ENCODE measurements at places on chromosomes 3 and 15.

- no peak for DNase-seq
Measured at GRCh38 chr3:38829404-38829803, 13.4 kb upstream of the SCN10A start.

DNA sequence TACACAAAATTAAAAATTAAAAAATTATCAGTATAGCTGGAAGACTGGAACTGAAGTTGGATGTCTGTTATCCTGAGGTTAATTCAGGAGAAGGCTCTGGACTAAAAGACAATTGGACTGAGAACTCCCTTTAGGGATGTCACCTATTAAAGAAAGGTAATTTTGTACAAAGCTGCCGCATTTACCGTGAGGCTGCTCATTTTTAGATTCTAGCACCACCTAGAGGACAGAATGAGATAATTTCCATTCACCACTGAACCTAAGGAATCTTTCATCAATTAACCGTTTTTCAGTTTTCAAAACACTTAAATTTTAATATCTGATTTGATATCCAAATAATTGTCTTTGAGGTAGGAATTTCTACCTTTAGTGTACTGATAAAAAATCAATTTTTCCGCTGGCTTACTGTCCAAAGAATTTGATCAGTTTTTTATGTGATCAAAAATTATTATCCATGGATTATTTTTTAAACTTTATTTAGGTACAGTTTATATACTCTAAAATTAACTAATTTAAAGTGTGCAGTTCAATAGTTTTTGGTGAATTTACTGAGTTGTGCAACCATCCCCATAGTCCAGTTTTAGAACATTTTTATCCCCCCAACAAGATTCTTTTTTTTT lies 106.7 kb upstream of the TNIK start:
- DNase-seq: no peak

GRCh38 chr3:3739330-3740060 lies 59.7 kb upstream of the LRRN1 start:
- DNase-seq: no peak

DNA sequence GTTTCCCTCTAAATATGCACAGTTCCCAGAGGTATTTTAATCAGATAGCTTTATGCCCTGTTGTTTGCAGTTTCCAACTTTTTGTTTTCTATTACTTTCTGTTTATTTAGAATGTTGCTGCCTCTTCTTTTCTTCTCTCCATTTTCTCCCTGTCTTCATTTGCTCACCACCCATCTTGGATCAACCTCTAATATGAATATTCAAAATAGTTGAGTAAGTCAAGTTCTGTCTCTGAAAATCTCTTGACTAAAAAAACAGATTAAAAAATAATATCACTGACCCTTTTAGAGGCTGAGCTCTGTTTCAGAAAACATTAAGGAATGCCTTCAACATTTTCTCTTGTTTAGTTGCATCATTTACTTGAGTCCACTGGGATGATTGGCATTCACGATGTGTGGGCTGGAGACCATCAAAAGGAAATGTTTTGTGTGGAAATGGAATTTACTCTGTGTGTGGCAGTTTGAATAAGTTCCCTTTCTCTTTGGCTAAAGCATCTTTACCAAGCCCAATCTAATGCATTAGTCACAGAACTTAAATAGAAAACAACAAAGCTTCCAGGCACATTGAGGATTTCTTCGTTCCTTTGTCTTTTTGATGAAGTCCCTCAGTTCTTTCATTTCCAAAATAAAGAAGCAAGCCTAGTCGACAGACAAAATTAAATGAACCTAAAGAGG lies 633.9 kb upstream of the TGFBR2 start:
- DNase-seq: no peak

DNA sequence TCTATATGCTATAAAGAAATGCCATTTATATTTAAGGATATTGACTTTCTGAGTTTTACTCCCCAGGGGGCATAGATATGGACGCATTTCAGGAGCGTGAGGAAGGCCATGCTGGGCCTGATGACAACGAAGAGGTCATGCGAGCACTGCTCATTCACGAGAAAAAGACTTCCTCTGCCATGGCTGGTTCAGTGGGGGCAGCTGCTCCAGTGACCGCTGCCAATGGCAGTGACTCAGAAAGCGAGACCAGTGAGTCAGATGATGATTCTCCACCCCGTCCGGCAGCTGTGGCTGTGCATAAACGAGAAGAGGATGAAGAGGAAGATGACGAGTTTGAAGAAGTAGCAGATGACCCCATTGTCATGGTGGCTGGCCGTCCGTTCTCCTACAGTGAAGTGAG lies 38.4 kb downstream of the GTF2E1 start:
- DNase-seq: no peak

- DNase-seq: no peak
Measured at GRCh38 chr3:100726706-100727105, 17.4 kb downstream of the TFG start.

GRCh38 chr3:140251678-140252077 lies 316.7 kb downstream of the CLSTN2 start:
- DNase-seq: peak; percentile 50

DNA sequence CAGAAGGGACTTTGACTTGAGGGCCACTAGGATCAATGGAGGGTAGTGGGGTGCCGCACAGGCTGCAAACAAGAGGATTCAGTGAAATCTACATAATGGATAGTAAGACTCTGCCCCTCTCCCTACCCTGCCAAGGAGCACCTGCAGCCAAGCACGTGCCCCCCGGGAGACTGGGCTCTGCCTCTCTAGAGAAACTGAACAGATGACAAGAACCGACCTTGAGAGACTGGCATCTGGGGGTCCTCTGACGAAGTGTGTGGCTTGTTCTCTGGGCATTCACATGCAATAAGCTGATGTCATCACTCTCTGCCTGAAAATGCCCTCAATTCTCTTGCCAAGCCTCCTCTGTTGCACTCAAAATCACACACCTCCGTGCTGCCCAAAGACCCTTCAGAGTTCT lies 132.3 kb downstream of the FAM43A start:
- no peak for DNase-seq

- peak; percentile 40 for DNase-seq
Measured at GRCh38 chr15:84982301-84982920, 755 bp downstream of the PDE8A start.

DNA sequence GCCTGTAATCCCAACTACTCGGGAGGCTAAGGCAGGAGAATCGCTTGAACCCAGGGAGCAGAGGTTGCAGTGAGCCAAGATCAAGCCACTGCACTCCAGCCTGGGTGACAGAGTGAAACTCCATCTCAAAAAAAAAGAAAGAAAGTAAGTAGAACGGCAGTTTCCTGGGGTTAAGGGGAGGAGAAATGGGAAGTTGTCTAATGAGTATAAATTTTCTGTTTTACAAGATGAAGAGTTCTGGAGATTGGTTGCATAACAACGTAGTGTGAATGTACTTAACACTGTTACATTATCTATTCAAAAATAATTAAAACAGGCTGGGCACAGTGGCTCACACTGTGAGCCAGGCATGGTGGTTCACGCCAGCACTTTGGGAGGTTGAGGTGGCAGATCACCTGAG lies 45.4 kb downstream of the GRK7 start:
- DNase-seq: no peak

DNA sequence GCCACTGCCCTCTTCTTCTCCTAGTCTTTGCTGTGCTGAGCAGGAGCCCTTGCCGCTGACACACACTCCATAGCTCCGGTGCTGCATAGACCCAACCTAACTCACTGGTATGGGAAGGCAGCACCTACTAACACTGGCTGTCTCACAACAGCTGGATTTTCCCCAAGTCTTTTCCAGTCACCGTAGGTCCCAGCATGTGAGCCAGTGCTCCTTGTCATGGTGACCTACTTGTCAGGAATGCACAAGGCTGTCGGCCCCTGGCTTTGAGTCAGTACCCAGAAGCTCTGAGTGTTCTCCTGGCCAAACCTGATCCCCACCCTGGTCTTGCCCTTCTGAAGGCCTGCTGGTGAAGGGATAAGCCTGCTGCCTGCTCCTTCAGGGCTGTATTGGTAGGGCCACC lies 25.7 kb downstream of the AMOTL2 start:
- no peak for DNase-seq

- DNase-seq: no peak
Measured at GRCh38 chr3:46097691-46098241, 70.5 kb upstream of the XCR1 start.

DNA sequence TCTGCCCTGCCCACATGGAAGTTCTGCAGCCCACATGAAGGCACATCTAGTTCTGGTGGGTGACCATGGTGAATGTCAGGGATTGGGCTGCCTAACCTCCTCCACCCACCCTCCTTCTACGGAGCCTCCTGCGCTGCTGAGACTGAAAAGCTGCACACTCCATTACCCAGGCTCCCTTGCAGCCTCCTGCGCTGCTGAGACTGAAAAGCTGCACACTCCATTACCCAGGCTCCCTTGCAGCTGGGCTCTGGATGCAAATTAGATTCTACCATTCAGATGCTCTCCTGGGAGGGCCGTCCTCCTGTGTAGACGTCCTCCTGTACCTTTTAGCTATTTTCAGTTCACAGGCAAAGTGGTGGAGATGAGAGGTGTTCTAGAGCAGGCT lies 32.1 kb downstream of the POMGNT2 start:
- DNase-seq: no peak

- DNase-seq: peak; percentile 11
Measured at GRCh38 chr3:52404391-52404790, 40.5 kb downstream of the SEMA3G start.

- DNase-seq: no peak
Measured at GRCh38 chr3:119643528-119643927, 16.9 kb downstream of the POPDC2 start.

- no peak for DNase-seq
Measured at GRCh38 chr15:92900731-92901071, 577 bp downstream of the CHD2 start.

- DNase-seq: no peak
Measured at GRCh38 chr15:52730173-52730572, 51.0 kb upstream of the ATOSA start.

- no peak for DNase-seq
Measured at GRCh38 chr15:38196076-38196475, 56.6 kb upstream of the SPRED1 start.

DNA sequence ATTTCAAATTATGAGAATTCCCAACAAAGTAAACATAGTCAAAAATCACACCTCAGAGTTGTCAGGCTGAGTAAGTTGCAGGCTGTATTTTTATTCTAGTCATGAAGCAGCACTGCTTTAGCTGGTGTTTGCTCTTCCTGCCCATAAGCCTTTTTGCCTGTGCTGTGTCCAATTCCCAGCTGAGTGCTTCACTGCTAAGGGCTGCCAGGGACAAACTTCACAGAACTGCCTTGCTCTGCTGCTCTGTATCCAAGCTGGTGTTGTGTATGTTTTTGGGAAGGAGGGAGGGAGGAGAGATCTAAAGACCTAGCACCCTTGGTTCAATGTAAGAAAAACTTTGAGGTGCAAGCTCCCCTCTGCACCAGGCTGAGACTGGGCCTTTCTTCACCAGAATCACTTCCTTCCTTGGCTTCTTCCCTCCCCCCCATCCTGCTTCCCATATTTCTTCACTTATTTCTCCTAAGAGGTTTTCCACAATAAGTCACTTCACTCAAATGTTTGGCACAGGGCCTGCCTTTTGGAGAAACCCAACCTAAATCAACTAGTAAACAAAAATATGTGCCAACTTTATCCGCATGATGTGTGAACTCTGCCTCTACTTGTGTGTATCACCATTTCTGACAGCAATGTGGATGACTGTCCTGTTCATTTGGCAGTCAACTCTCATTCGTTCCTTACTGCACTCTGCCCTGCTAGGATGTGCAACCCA lies 156.1 kb downstream of the TBL1XR1 start:
- peak; percentile 53 for DNase-seq

DNA sequence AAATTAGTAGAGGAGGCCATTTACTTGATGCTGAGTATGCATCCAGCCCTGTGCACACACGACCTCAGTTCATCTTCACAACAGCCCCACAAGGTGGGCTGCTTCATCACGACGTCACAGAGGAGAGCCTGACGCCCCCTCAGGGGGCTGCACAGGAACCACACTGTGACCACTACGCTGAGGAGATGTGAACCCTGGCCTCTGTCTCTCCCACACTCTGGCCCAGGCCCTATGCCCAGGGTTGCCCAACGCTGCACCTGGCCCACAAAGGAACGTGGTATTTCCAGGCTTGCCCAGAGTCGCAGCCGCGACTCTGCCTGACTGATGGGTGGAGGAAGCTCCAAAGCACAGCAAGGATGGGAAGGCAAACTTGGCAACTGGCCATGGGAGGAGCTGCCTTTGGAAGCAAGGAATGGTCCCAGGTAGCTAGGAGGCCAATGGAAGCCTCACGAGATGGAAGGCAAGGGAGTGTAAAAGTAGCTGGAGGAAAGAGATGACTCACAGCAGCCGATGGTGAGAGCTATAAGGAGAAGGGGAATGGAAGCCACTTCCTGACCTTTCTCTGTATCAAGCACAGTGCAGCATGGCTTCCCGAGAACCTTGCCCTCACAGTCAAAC lies 226.0 kb downstream of the KLF13 start:
- DNase-seq: no peak

DNA sequence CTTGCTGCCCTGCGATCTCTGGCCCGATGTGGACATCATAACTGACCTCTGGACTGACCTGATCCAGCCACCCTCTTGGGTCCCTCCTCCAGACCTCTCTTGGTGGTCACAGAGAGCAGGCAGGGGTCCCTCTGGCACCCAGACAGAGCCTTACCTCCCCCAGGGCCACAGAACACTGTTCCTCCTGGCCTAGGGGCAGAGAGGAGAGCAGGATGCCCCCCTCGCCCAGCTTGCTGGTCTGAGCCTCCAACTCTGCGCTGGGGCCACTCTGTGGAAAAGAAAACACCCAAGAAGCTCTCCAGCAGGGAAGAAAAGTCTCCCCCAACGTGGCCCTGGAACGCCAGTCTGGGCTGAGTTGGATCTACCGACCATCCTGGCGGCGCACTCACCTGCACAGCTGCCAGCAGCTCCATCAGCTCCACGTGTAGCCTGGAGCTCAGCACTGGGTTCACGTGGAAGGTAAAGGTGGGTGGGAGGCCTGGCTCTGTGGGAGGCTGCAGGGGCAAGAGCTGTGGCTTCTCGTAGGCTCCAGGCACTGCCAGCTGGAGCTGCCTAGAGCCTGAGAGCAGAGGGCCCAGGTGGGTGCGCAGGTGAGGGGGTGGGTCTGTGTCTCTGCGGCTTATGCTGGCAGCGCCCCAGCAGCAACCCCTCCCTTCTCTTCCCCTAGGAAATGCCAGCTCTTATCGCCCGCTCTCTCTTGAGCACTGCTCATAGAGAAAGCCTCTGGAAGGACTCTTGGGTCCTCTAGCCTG lies 6.0 kb downstream of the PLA2G4F start:
- DNase-seq: no peak

GRCh38 chr15:29456255-29456654 lies 186.6 kb upstream of the NSMCE3 start:
- DNase-seq: no peak

- peak; percentile 64 for DNase-seq
Measured at GRCh38 chr3:9397906-9398699, 688 bp downstream of the SETD5 start.

- DNase-seq: no peak
Measured at GRCh38 chr3:134956395-134956794, 161.3 kb downstream of the EPHB1 start.

DNA sequence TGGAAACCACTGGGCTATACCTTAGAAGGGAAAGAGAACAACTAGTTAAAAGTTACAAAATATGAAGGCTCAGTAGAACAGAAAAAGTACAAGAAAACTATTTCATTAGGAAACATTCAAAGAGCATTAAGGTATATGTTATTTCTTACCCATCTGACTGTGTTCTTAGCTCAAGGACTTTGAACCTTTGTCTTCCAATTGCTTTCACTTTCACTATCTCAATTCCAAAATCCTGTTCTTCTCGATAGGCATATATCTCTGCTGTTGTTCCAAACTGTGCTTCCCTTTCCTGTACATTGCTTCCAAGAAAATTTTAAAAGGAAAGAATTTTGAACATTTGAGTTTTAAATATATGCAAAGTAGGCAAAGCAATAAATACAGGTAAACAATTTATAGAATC lies 6.9 kb downstream of the CRBN start:
- DNase-seq: no peak
